Type B pancreatic cell (in vitro differentiated cells): ENCODE measurements at places on chromosomes 5 and 9. TPM values are rescaled to one million over a fixed set of nuclear protein-coding genes. Genes with fewer than 3 reads are reported as not detected.

DNA sequence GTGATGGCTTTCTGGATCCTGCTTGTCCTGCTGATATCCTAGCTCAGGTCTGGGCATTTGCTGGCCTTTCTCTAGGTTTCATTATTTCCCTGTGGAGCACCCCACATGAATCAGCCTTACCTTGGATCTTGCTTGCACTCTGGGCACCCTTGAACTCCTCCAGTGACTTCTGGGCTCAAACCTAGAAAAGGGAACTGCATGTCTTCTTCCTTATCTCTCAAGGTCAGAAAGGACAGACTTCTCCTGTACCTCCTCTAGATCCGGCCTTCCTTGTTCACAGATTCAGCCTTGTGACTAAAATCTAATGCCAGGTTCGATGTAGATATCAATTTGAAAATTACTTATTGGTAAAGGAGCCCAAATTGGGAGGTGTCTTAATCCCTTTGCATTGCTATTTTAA lies 267.9 kb downstream of the PARP8 start:
- no peaks in the 10 kb centered on the region for H3K4me1 ChIP-seq
- no peak overlapping the region for H3K27ac ChIP-seq
- no peak for DNase-seq
- H3K4me3 ChIP-seq, result no peak overlapping the region
- peaks cover 12% of the 10 kb centered on the region for H3K27me3 ChIP-seq

DNA sequence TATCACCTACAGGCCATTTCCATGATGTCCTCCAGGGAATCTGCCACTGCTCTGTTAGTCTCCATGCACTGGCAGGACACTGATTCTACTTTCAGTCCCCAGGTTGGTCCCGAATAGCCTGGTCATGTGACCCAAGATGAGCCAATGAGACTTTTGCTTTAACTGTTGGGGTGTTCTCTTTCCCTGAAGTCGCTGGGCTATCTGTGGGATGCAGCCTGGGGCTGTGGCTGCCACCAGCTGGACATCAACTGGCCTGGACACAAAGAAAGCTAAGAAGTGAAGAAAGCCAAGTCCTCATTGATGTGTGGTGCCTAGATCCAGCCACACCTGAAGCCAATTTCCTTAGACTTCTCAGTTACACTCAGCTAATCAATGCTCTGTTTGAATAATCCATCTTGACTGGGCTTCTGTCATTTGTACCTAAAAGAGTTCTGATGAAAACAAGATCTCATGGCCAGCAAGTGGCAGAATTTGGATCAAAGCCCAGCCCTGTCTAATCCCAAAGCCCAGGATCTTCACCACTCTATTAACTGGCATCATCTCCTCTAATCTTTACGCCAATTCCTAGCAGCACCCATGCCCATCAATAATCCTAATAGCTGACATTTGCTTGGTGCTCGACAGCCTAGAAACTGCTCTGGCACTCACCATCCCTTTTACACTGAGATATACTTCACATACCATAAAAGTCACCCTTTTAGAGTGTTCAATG lies 37.0 kb downstream of the SH3PXD2B start:
- H3K4me1 ChIP-seq, result peaks cover 56% of the 10 kb centered on the region
- no peaks in the 10 kb centered on the region for H3K27me3 ChIP-seq
- no peak overlapping the region for H3K27ac ChIP-seq
- DNase-seq, result no peak
- H3K36me3 ChIP-seq, result peaks cover 14% of the 10 kb centered on the region

ARL14EPL gene
- not detected in 2 replicates for total RNA-seq

GRCh38 chr5:180111273-180112002 lies 39.9 kb upstream of the RNF130 start:
- no peaks in the 10 kb centered on the region for H3K4me1 ChIP-seq
- no peak for DNase-seq
- no peak overlapping the region for H3K27ac ChIP-seq
- no peaks in the 10 kb centered on the region for H3K27me3 ChIP-seq
- H3K36me3 ChIP-seq, result no peaks in the 10 kb centered on the region

- H3K27ac ChIP-seq, result no peak overlapping the region
- H3K27me3 ChIP-seq, result peaks cover 5% of the 10 kb centered on the region
- peaks cover 28% of the 10 kb centered on the region for H3K4me1 ChIP-seq
- H3K36me3 ChIP-seq, result no peaks in the 10 kb centered on the region
- DNase-seq, result no peak
Measured at GRCh38 chr9:4422495-4422894, 67.8 kb upstream of the SLC1A1 start.

RELL2 gene
- total RNA-seq, result 6.9 and 8.1 TPM in 2 replicates

DNA sequence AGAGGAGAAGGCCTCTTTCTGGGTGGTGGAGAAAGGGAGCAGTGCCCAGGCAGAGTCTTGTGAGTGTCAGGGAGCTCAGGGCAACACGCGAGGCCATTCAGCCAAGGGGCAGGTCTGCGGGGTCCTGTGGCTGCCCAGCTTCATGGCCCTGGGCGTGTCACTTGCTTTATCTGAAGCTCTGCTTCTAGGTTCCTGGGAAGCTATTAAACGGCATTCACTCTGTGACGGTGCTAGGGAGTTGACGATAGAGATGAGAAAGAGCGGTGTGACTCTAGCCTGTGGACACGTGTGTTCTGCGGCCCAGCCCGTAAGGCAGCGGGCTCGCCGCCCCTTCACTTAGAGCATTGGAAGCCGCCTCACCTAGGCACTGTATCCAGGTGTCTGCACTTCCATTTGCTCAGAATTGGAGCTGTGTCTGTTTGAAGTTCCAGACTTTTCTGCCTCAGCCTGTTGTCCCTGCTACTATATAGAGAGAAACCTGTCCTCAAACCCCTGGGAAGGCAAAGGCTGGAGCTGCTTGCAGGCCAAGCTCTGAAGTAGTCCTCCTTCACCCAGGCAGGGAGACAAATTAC lies 88.3 kb downstream of the PHF2 start:
- DNase-seq, result peak; percentile 60
- H3K36me3 ChIP-seq, result peaks cover 4% of the 10 kb centered on the region
- H3K4me1 ChIP-seq, result no peaks in the 10 kb centered on the region
- no peak overlapping the region for H3K27ac ChIP-seq

PCDHGA1 gene
- total RNA-seq, result 0.31 and 0.74 TPM in 2 replicates

GRCh38 chr9:114820776-114821501 lies 15.1 kb upstream of the TNFSF15 start:
- no peak overlapping the region for H3K27ac ChIP-seq
- H3K27me3 ChIP-seq, result no peaks in the 10 kb centered on the region
- no peaks in the 10 kb centered on the region for H3K36me3 ChIP-seq
- peaks cover 11% of the 10 kb centered on the region for H3K4me1 ChIP-seq
